Glutamatergic neuron (in vitro differentiated cells): ENCODE measurements at places on chromosomes 13 and 19.
A peak's percentile ranks its signal among the peaks of the same experiment; 100 is the strongest.

GRCh38 chr13:53137779-53138178 lies 109.2 kb downstream of the OLFM4 start:
- no peak for DNase-seq

GRCh38 chr13:33150126-33150525 lies 133.9 kb downstream of the KL start:
- DNase-seq: no peak

- no peak for DNase-seq
These were observed 58.5 kb upstream of the SLITRK1 start for GRCh38 chr13:83940742-83941141.

- DNase-seq: no peak
These were observed 86.1 kb downstream of the EDNRB start for GRCh38 chr13:77832339-77833100.

GRCh38 chr13:44394658-44395057 lies 21.0 kb downstream of the SERP2 start:
- no peak for DNase-seq

DNA sequence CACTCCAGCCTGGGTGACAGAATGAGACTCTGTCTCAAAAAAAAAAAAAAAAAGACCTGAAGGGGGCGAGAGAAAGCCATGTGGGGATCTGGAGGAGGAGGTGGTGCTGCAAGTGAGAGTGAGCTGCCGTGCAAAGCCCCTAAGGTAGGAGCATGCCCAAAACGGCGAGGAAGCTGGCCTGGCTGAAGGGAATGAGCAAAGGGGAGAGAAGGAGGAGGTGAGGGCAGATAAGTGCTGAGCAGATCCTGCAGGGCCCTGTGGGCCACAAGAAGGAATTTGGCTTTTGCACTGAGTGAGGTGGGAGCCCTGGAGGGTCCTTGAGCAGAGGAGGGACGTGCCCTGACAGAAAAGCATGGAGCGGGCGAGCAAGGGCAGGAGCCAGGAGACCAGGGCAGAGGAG lies 19.4 kb upstream of the ADGRE5 start:
- DNase-seq: no peak

GRCh38 chr19:1065606-1066109 lies 1.3 kb upstream of the ARHGAP45 start:
- DNase-seq: no peak

DNA sequence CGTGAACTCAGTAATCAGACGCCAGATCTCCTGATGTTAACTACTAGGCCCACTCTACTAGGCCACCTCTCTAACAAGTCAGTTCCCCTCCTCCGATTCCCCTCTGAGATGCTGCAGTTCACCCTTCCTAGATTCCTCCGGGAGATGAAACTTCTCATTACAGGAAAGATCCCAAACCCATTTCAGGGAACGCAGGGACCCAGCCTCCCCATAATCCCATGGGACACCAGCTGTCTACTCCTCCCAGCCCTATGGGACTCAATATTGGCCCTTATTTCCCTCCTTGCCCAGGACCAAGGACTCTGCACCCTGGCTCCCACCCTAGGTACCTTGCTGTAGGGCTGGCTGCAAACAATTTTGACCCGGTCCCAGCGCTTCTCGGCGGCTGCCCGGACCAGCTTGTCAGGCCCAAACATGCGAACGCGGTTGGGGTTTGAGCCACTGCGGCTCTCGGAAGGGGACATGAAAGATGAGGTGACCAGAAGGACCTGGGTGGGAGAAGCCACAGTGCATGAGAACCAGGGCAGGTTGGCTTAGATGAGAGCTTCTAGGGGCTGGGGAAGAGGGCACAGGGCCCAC lies 20.9 kb downstream of the XRCC1 start:
- DNase-seq: no peak

- DNase-seq: no peak
These were observed 2.1 kb downstream of the RNF126 start for GRCh38 chr19:660793-661426.

- DNase-seq: no peak
These were observed 3.5 kb downstream of the HS6ST3 start for GRCh38 chr13:96093296-96094006.

DNA sequence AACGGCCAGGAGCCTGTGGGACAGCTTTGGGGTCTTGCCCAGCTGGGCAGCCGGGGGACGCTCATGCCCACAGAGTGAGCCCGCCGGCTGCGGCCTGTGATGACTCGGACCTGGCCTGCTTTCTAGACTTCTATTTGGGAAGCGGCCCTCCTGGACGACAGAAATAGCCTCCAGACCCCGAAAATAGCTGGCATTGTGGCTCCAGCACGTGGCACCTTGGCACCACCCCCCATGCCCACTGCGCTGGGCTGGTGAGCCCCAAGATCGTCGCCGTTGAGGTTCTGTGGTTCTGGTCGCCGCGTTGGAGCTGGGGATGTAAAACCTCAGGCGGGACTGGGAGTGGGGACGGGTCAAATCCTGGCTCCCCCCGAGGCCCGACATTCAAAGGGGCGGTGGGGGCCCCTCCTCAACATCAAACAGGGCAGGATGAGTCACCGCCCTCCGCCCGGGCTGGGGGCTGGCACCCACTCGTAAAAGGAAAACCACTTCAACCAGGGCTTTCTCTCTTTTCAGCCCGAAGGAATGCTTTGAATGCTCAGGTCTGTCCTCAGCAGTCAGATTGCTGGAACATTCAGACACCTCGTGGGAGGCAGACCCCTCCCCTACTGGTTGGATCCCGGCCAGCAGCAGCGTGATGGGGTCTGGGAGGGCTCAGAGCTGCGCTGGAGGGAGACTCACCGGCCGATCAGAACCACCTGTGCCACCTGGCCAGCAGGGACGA lies 42.1 kb downstream of the GADD45B start:
- DNase-seq: no peak

DNA sequence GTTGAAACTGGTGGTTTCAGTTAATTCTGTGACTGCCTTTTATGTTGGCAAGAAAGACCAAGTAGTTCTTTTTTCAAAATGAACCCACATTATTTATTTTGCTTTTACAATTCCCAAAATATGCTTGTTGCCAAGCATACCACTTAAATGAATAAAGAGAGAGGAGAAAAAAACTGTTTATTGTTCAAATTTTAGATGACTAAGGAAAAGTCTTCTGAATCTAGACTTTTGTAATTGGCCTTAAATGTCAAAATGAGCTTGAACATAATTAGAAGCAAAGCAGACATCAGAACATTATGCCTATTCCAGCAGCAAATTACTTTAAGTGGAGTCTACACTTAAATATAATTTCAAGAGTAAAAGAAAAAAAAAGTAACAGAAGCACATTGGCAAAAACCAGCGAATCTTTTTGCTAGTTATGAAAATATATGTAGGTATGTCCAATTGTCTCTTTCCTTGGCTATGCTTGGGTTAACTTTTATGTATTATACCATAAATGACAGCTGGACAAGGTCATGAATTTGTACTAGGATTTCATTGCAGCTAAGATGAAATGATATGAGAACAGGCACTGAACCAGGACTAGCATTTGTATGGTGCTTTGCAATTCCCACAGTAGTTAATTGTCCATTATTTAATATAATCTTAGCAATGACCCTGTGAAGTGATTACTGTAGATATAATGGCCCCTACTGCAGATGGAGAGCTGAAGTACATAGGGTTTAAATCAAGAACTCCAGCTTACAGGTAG lies 211.9 kb downstream of the NALCN start:
- no peak for DNase-seq

DNA sequence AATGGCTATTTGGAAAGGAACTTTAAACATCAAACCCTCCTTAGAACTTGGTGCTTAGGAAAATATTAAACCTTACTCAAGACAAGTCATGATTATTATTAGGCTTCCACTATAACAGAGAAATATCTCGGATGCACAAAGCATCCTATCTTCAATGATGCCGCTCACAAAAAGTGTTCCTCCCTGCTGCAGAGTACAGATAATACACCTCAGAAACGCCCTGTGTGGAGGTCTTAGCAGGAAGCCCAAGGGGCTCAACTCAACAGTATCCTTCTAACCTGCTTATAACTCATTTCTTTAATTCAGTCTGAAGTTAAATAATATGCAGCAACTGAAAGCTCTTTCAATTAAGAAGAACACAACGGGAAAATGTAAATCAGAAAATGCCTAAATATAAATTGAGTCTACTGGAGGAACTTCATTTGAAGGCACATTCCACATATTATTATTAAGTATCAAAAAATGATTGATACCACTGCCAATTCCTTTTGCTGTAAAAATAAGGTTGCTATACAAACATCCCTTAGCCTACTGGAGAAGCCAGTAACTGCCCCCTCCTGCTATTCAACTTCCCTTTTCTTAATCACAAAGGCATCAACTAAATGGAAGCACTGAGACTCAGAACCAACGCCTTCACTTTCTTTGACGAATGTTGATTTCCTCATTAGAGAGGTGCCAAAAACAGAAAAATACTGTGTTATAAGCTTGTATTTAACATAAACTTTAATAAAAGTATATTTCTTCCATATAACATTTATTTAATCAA lies 12.0 kb downstream of the ELF1 start:
- DNase-seq: no peak

GRCh38 chr19:17610384-17610783 lies 54.9 kb downstream of the COLGALT1 start:
- no peak for DNase-seq

GRCh38 chr19:2627855-2628254 lies 74.6 kb downstream of the GNG7 start:
- no peak for DNase-seq

GRCh38 chr13:76316998-76317527 lies 569.1 kb downstream of the KCTD12 start:
- DNase-seq: no peak

DNA sequence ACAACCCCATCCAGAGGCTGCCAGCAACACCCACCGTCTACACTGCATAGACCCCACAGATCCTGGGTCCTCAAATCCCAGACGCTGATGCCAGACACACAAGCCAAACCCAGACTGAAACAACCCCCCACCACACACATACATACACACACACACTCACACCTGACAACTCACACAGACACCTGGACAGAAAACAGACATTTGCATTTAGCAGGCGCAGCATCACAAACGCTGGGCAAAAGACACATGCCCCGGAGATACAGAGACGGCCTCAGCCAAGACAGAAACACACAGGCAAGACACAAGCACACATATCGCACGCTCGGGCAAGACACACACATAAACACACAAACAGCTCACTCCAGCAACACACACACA lies 1.3 kb downstream of the BBC3 start:
- peak; percentile 20 for DNase-seq

GRCh38 chr13:26424181-26424580 lies 133.3 kb upstream of the WASF3 start:
- no peak for DNase-seq

DNA sequence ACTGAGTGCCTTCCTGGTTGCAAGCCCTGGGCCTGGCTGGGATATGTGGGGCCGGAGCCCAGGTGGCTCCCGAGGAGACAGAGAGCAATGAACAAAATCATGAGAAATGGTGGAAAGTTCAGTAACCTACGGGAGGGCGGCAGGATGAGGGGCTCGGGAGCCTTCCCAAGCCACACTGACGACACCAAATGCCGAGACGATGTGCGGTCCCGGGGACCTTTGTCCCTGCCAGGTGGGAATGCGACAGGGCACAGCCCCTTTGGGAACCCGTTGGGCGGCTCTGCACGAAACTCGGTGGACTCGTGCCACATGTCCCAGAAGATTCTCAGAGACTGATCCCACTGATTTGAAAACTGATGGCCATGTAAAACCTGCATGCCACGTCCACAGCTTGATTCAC lies 11.7 kb upstream of the ZNF14 start:
- DNase-seq: no peak

DNA sequence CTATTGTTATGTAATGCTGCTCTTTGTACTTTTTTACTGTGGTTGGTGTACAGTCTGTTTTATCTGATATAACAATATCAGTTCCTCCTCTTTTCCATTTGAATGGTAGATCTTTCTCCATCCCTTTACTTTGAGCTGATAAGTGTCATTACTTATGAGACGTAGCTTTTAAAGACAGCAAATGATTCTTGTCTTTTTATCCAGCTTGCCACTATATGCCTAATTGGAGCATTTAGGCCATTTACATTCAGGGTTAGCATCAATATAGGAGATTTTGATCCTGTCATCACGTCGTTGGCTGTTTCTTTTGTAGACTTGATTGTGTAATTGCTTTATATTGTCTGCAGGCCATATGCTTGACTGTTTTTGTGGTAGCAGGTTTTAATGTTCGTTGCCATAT lies 894.2 kb upstream of the ATXN8OS start:
- DNase-seq: no peak

- DNase-seq: no peak
These were observed 47.7 kb downstream of the KLF2 start for GRCh38 chr19:16372065-16372915.

DNA sequence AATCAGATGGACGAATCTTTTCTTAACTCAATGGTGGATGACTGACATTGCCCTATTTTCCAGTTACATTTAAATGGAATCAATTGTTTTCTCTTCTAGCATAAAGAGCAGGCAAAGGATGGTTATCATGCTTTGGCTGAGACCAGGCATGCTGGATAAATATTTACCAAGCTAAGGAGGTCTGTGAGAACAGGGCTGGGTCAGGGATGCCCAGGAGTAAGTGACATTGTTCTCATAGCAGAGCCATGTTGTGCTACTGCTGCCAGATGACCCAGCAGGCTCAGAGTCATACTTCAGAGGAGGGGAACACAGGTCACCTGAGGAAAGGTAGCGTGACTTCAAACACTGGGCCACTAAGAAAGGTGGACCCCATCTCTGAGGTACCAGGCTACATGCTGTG lies 116.0 kb upstream of the RNF113B start:
- DNase-seq: no peak

- DNase-seq: no peak
These were observed 343.9 kb downstream of the OXGR1 start for GRCh38 chr13:96650301-96650886.

DNA sequence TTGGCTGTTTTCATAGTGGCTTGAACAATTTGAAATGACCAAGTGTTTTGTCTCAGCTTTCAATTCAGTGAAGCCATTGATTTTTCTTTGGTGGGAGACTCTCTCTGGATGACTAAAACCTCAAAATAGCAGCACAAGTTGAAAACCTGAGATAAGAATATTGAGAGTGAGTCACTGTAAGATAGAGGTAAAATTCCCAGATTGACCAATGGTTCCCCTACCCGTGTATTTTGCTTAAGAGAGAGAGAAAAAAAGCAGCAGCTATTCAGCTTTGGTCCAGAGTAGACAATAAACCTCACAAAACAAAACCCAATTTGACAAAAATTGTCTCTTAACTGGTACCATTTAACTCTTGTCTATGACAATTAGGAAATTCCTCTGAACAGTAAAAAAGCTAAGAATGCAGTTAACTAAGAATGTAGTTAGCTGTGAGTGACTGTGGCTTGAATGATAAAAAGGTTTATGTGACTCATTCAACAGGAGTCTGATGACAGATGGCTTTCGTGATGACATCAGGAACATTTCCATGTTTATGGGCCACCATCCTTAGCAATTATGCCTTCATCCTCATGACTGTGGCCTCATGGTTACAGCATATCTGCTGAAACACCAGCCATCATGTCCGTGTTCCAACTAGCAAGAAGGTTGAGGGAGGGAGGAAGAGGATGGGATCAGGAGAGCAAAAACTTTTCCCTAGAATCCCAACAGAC lies 356.9 kb downstream of the NDFIP2 start:
- no peak for DNase-seq
